ENCODE measurements at places on chromosomes 11 and 22. TPM values are rescaled to one million over a fixed set of nuclear protein-coding genes. Genes with fewer than 3 reads are reported as not detected.

Gene BDNF
- total RNA-seq, result 1.4 TPM

Gene DNAJB7
- total RNA-seq, result not detected

Gene APOBEC3H
- not detected for total RNA-seq

DNA sequence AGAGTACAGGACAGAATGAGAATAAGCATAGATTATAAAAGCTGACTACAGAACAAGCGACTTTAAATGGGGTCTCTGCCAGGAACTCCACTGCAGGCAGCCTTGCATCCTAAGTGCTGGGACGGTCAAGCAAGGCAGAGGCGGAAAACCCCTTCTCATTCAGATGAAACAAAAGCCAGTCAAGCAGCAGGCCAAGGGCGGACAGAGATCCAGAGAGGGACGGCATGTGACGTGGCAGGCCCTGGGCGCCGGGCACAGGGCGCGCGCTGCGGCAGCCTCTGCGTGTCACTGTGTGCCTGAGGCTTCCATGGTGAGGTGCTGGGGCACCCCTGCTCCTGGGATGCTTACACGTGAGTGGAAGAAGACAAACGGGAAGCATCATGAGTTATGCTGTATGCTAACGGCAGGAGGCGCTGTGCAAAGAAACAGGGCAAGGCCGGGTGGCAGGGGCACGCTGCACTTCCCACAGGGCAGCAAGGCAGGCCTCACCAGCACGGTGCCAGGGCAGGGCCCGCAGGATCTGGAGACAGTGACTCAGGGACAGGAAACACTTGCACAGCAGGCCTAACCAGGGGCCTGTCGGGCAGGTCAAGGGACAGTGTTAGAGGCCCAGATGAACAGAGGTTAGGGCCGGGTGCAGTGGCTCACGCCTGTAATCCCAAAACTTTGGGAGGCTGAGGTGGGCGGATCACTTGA lies 6.2 kb downstream of the TOLLIP start:
- peak; percentile 11 for DNase-seq

- peak; percentile 64 for DNase-seq
These were observed 1.6 kb downstream of the PKNOX2 start for GRCh38 chr11:125165843-125166763.

GRCh38 chr11:105907319-105907718 lies 114.7 kb downstream of the MSANTD4 start:
- no peak for DNase-seq

DNA sequence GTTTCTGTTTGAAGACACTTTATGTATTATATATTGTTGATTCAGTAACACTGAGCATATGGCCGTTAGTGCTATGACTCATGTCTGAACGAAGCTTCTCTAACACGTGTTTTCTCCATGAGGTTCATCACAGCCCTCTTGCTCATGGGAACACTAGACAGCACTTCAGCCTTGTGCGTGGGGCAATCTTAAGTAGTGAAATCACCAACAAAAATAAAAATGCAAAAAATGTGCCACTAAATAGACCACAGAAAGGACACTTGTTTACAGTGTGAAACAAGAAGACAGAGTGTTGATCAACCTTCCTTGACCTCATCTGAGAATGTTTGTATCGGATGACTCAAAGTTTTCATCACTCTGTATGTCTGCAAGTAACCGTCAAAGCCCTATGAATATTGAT lies 94.5 kb downstream of the FDX1 start:
- DNase-seq, result no peak

DNA sequence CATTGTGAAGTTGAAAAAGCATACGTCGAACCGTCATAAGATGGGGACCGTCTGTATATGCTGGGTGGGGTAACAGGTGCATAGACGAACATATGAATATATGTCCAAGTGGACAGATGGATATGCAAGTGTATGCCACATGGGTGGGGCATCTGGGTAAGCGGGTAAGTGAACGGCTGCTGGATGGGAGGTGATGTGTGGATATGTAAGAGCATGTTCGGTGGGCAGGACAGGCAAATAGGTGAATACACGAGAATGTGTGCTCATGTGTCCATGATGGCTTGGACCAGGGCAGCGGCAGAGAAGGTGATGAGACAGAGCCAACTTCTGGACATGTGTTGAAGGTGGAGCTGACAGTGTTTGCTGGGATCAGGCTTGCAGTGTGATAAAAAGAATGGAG lies 12.0 kb downstream of the IFITM10 start:
- no peak for DNase-seq

- DNase-seq, result no peak
These were observed 202.0 kb upstream of the MTNR1B start for GRCh38 chr11:92767416-92767815.

- DNase-seq, result peak; percentile 94
These were observed 262.6 kb upstream of the SORL1-AS1 start for GRCh38 chr11:121715405-121715804.

GRCh38 chr22:47645450-47645914 lies 883.0 kb downstream of the TBC1D22A start:
- no peak for DNase-seq

DNA sequence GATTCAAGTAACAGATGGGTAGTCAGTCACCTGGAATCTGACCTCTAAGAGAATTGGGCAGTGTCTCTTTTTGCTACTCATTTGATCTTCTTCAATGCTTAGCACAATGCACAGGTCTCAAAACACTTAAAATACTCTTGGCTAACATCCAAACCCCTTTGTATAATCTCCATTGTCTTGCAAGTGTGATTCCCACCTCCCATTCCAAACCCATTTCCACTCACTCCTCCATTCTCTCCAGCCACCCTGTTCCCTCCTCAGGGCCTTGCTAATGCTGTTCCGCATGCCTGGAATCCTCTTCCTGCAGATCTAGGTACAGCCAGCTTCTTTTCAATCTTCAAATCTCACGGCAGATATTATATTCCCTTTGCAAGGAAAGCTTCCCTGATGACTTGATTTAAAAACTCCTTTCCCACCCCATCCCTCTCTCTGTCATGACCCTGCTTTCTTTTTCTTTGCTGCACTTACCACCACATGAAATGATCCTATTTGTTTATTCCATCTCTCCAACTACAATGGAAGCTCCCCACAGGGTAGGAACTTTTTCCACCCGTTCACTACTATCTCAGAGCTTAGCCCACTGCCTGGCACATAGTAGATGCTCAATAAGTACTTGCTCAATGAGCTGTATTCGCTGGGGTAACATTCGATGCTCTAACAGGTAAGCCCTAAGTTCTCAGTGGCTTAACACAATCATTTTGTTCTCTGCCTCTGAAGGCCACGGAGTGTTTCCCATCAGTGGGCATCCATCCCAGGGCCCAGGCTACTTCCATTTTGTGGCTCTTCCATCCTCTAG lies 121.7 kb downstream of the MN1 start:
- DNase-seq, result no peak

DNA sequence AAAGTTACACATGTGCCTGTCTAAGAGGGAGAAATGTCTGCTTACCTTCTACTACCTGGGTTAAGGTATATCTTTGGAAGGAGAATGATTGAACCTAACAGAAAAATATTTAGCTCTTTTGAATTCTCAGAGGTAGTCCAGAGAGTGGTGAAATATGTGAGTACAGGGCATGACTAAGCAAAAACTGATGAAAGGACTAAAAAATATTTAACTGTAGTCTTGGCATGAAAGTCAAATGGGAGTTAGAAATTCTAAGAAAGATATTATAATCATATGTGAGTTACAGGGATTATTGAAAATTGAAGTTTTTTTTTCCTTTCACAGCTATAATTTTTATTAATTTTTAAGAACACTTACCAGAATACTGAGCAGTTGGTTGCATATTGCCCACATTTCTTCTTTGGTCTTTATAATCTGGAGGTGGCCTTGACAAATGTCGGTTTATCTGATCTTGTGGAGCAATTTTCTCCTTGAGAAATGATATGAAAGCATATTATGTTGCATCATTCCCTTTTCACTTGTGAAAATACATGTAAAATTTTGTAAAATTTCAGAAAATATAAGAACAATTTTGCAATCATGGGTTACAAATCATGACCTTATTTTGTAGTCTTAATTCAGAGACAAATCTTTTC lies 61.4 kb upstream of the MTMR2 start:
- no peak for DNase-seq
